Smooth muscle cell of the pulmonary artery (primary cell): ENCODE measurements at places on chromosomes 16 and 17. TPM values are rescaled to one million over a fixed set of nuclear protein-coding genes. Genes with fewer than 3 reads are reported as not detected.

Gene LRRC46
- total RNA-seq, result 0.10 and 0.20 TPM in 2 replicates

Gene FBXW10
- total RNA-seq, result 0.03 TPM in 1 of 2 replicates, not detected in the other

Gene CDRT15L2
- total RNA-seq, result not detected in 2 replicates

Gene SLC6A2
- not detected in 2 replicates for total RNA-seq

Gene GLIS2
- total RNA-seq, result 5.9 and 7.8 TPM in 2 replicates

Gene BRICD5
- 1.2 and 2.2 TPM in 2 replicates for total RNA-seq

Gene SULT1A4
- 1.6 and 1.7 TPM in 2 replicates for total RNA-seq

Gene MYH4
- total RNA-seq, result not detected in 2 replicates

Gene NUFIP2
- 52.5 and 53.1 TPM in 2 replicates for total RNA-seq

Gene PEX12
- 5.0 and 5.8 TPM in 2 replicates for total RNA-seq

Gene IRX6
- total RNA-seq, result not detected in 2 replicates

Gene PRSS8
- not detected in 2 replicates for total RNA-seq

Gene KIF2B
- not detected in 2 replicates for total RNA-seq

Gene KCNAB3
- 0.23 and 0.33 TPM in 2 replicates for total RNA-seq

Gene ACBD4
- 5.3 and 10.1 TPM in 2 replicates for total RNA-seq

Gene FOXL1
- total RNA-seq, result 16.4 and 17.4 TPM in 2 replicates

Gene CCL1
- not detected in 2 replicates for total RNA-seq

Gene KRT33A
- total RNA-seq, result not detected in 2 replicates

Gene MT1E
- 86.1 and 156 TPM in 2 replicates for total RNA-seq

Gene MYH10
- total RNA-seq, result 184 and 349 TPM in 2 replicates

Gene MPV17L
- total RNA-seq, result 0.78 and 2.1 TPM in 2 replicates

Gene NUTF2
- 119 and 132 TPM in 2 replicates for total RNA-seq

Gene CSH2
- total RNA-seq, result not detected in 2 replicates

Gene NPIPB6
- 0.85 and 0.89 TPM in 2 replicates for total RNA-seq

Gene VWA3A
- under 0.01 and 0.03 TPM in 2 replicates for total RNA-seq
